ENCODE measurements at places on chromosomes 2 and 18.
A peak's percentile ranks its signal among the peaks of the same experiment; 100 is the strongest.

DNA sequence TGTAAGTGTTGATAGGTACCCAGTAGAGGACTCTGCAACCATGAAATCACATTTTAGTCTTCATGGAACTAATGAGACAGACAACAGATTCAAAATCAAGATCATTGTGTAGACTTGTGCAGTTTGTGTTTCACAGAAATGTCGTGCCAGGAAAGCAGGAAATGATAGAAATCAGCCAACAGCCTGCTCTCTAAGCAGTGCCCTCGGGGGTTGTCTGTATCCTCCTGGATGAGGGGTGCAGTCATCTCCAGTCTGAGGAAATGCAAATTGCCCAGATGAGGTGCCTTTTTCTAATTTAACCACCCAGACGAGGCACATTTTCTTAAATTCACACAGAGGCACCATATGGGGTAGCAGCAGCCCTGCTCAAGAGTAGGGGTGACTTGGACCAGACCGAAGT, 663.1 kb downstream of the XIRP2 start:
- no peak for DNase-seq

DNA sequence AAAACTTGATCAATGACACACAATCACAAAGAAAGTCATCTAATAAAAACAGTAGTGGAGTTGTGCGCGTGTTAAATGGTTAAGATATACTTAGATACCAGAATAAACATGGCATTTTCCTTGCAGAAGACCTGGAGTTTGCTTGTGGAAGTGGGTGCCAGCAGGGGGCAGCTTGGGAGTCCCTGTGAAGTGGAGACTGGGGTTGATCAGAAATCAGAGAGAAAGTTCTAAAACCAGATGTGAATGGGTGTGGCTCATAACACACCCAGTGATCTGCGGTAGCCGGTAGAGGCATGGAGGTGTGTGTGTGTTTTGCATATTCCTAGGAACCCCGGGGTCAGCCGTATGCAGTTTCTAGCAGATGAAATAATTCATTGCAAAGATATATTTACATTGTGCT, 300.1 kb upstream of the TRIB2 start:
- DNase-seq = peak; percentile 82

GRCh38 chr2:28322981-28323396, 69.7 kb upstream of the FOSL2 start:
- DNase-seq = peak; percentile 86

DNA sequence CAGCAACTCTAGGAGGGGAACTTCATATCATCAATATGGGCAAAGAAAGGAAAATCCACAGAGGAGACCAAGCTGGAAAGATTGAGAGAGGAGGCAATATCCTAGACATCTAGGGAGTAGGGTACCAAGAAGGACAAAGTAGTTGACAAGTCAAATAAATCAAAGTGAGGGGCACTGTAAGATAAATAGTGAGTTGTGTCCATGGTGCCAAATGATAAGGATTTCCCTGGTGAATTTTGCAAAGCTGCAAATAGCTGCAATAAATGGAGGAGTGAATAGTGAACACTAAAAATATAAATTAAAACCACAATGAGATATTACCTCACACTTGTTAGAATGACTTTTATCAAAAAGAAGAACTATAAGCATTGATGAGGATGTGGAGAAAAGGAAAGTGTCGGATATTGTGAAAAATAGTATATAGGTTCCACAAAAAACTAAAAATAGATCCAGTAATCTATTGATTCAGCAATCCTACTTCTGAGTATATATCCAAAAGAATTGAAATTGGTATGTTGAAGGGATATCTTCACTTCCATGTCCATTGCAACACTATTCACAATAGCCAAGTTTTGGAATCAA, 258.2 kb upstream of the FN1 start:
- no peak for DNase-seq

- DNase-seq = peak; percentile 64
These were observed 263.0 kb downstream of the PTGR3 start for GRCh38 chr18:74945774-74946545.

DNA sequence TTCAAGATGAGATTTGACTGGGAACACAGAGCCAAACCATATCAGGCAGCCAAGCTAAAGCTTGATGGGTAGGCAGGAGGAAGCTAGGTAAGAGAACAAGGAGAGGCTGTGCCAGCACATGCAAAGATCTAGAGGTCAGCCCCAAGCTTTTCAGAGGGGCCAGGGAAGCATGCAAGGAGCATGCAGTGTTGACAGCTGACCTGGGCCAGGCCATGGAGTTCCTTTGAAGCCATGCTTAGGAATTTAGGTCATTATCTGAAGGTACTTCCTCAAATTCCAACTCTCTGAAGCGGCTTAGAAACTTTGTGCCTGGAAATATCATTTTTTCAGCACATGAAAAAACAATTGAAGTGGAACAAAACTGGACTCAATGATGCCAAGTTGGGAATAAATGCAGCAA, 130.8 kb downstream of the SPAG16 start:
- DNase-seq = no peak

- no peak for DNase-seq
These were observed 122.1 kb upstream of the FOSL2 start for GRCh38 chr2:28270456-28271152.

DNA sequence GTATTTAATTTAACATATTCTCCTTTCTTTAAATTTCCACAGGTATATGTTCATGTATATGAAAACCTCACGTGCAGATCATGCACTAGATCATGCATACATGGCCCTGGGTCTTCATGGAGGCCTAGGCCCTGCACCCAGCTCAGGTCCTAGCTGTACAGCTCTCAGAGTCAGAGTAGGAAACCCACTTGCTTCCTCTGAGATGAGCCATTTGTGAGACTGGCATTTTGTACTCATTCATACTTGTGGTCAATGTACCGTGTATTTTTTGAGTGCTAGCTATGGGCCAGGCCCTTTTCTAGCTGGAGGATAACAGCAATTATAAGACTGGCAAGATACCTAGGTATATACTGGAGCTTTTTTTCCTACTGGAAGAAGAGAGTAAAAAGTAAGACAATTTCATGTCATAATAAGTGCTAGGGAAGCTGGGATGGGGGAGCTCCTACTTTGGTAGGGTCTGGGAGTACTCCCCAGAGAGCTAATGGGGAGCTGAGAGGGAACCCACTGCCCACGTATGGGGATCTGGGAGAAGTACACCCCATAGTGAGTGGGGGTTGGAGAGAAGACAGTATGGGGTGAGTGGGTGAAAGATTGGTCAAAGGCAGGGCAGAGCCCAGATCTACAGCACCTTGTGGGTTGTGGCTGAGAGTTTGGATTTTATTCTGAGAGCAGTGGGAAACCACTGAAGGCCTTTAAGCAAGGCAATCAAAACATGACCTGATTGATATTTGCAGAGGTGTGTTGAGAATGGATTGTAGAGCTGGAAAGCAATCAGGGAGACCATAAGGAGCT, 72.0 kb downstream of the POLE4 start:
- no peak for DNase-seq
